ENCODE measurements at places on chromosomes 16 and 17. TPM values are rescaled to one million over a fixed set of nuclear protein-coding genes. Genes with fewer than 3 reads are reported as not detected.

- DNase-seq, result no peak
Observed at GRCh38 chr17:37772982-37773381, 28.1 kb upstream of the HNF1B start.

DNA sequence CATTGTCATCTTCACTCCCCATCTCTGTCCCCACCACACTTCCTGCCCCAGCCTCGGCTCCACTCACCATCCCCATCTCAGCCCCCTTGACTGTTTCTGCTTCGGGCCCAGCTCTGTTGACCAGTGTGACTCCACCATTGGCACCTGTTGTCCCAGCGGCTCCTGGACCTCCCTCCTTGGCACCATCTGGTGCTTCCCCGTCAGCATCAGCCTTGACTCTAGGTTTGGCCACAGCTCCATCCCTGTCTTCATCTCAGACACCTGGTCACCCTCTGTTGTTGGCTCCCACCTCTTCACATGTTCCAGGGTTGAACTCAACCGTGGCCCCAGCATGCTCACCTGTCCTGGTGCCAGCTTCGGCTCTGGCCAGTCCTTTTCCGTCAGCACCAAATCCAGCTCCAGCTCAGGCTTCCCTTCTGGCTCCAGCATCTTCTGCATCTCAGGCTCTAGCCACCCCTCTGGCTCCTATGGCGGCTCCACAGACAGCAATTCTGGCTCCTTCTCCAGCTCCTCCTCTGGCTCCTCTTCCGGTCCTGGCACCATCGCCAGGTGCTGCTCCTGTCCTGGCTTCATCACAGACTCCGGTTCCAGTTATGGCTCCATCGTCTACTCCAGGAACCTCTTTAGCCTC, 24.4 kb upstream of the PHKG2 start:
- no peak for DNase-seq

DNA sequence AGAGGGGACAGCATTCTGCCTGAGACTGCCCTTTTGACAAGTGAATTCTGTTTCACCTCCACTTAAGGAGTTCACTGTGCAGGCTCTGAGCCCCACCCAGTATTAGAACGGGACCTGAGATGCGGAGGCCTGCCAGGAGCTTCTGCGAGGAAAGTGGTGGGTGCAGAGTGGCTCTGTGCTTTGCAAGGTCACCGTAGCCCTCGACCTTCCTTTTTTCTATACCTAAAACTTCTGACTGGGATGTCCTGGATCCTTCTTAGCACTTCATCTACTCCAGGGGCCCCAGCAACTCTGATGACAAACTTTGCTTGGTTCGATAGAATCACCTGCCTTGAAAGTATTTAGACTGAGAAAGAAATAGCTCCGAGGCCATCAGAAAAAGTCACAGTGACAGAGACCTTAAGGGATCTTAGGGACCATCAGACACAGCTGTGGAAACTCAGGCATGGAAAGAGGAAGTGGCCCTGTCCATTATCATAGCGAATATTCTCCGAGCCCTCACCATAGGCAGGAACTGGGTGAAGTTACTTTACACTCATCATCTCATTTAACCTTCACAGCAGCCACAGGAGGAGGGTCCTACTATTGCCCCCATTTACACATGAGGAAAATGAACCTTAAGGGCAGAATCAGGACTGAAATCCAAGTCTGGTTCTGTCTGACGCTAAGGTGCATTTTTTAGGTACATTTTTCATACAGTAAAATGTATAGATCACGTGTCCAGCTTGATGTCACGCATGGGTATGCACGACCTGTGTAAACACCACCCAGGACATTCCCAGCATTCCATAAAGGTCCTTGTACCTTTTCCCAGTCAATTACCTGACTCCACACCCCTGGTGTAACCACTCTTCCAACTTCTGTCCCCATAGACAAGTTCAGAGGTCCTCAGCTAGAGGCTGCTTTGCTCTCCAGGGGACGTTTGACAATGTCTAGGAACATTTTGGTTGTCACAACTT, 676 bp upstream of the KRT13 start:
- no peak for DNase-seq

- DNase-seq, result peak; percentile 33
Observed at GRCh38 chr17:72618001-72618509, 474.4 kb downstream of the SLC39A11 start.

DNA sequence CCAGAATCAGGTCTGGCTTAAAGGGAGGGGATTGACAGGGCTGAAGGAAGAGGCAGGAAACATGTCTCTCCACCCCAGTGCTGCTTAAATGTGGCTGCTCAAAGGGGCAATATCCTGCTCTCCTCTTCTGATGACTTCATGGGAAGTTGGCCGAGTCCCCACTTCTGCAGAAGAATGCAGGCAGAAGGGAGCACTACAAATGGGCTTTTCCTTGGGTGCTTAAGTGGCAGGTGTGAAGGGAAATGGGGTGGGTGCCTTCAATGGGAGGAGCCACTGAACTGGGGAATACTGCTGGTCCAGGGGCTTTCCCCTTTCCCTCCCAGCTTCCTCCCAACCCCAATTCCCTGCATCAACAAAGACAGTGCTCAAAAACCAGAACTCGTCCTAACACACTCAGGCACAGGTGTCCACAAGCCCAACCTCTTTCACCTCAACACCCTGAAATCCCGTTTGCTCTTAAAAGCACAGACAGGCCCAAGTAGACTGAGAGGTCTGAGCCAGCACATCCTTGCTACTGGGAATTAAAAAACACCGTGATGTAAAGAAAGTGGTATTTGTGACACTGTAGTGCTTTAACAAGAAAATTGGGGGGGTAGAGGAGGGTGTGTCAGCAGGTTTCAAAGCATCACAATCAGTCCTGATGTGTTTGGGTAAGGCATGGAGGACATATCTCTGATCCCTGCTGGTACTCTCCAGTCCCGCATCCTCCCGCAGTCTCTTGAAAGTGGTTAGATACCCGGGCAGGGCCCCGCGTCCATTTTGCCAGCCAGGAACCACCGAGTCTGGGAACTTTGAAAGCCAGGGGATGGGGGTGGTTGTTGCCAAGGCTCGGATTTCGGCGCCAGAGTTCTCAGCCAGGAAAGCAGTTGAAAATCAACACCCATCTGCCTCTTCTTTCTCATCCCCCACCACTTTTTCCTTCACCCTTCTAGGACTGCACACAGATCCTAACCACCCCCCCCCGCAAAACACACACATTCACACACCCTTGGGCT, 1.6 kb downstream of the CA10 start:
- no peak for DNase-seq

The BICDL2 gene
- not detected for total RNA-seq

The PDF gene
- total RNA-seq, result 3.6 TPM

The CCL1 gene
- not detected for total RNA-seq

The ROGDI gene
- 8.6 TPM for total RNA-seq
